IMR-90 (cell line): ENCODE measurements at places on chromosomes 4 and X. TPM values are rescaled to one million over a fixed set of nuclear protein-coding genes. Genes with fewer than 3 reads are reported as not detected.
A peak's percentile ranks its signal among the peaks of the same experiment; 100 is the strongest.

GRCh38 chr4:144732584-144733428 is 86.8 kb downstream of the HHIP start:
- DNase-seq, result peak; percentile 4

DNA sequence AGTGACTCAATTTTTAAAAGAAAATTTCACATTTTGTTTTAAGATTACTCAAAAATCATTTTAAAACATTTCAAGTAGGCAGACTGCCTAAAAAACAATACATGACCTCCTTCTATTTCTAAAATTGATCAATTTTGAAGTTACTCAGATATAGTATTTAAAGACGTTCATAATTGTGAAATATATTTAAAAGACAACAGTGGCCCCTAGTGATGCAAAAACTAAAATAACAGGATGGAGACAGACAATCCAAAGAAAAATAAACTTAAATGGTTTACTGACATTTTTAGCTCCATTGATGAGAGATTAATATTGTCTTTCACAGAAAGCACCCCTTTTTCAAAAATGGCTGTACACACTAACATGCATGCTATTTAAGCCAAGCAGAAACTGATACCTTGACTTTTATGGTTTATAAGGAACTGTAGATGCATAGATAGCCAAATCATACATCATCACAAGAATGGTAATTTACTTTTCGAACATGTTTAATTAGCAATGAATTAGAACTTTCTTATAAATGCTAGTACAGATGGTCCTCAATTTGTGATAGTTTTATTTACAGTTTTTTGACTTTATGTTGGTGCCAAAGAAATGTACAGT is 69.8 kb upstream of the FAT4 start:
- peak; percentile 47 for DNase-seq

GRCh38 chrX:18410038-18410437 is 15.4 kb upstream of the CDKL5 start:
- DNase-seq, result peak; percentile 55

DNA sequence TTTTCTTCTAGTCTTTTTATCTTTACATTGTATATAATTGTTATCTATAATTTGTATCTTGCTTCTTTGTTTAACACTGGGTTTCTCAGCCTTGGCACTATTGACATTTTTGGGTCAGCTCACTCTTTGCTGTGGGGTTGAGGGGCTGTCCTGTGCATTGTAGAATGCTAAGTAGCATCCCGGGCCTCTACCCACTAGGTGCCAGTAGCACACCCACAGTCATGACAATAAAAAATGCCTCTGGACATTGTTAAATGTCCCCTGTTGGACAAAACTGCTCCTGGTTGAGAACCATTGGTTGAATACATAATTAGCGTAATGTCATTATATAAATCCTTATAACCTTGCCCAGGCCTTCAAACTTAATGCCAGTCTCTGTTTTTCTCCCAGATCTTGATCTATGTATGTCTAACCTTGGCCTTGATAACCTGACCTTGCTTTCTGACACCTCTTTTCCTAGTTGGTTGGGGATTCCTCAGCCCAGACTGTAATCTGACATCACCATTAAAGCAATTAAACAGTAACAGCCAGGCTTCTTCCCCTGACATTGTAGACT is 46.1 kb downstream of the DCX start:
- DNase-seq, result no peak

- no peak for DNase-seq
These were observed 1.9 kb downstream of the FAM114A1 start for GRCh38 chr4:38869511-38869910.

DNA sequence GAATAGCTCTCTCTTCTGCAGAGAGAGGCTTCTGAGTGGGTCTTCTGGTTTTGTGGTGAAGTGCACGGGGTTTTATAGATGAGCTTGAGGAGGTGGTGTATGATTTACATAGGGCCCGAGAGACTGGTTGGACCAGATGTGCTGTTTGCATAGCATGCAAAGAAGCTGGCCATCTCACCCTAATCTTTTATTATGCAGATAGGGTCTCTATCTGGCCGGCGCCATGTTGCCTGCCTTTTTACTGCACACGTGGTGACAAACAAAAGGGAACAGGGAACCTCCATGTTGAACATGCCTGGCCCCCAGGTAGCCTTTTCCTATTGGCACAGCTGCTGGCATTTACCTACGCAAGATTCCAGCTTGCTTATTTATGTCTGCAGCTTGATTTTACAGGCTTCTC is 473.3 kb upstream of the FAM47C start:
- no peak for DNase-seq

- DNase-seq, result no peak
These were observed 299.3 kb downstream of the FBXW7 start for GRCh38 chr4:152236519-152237056.

DNA sequence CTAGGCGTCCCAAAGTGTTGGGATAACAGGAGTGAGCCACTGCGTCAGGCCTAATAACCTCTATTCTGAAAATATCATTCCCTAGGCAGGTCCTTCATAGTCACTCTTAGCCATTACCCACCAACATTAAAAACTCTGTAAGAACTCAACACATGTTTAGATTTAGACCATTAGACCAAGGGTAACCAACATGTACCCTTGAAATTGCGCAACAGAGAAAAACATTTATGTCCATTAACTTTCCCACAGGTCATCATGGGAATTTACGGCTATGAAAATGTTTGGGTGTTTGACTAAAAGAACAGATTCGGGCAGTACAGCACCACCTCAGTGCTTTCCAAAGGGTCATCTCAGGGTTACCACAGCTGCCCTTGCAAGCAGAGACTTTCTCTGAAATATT is 7.5 kb downstream of the KLHL13 start:
- no peak for DNase-seq

DNA sequence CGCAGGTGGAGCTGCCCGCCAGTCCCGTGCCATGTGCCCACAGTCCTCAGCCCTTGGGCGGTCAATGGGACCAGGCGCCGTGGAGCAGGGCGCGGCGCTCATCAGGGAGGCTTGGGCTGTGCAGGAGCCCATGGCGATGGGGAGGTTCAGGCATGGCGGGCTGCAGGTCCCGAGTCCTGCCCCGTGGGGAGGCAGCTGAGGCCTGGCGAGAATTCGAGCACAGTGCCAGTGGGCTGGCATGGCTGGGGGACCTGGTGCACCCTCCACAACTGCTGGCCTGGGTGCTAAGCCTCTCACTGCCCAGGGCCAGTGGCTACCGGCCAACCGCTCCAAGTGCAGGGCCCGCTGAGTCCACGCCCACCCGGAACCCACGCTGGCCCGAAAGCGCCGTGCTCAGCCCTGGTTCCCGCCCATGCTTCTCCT is 646.5 kb downstream of the GABRG1 start:
- no peak for DNase-seq

- no peak for DNase-seq
These were observed 53.9 kb downstream of the VGLL1 start for GRCh38 chrX:136585960-136586359.

DNA sequence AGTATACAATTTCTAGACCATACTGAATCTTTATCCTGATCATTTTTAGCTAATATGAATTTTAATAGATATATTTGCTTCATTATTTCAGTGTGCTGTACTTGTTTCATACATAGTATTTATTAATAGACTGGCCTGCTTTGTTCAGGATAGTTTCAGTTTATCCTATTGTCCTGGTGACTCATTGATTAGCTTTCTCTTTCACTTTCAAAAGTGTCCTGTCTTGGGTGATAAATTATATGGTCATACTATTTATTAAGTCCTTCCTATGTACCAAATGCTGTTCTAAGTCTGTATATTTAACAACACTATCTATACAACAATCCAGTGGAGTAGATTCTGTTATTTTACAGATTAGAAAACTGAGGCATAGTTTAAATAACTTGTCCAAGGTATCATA is 153.8 kb upstream of the RAPGEF2 start:
- DNase-seq, result peak; percentile 58

SHOX gene
- not detected in 2 replicates for total RNA-seq

ITIH6 gene
- total RNA-seq, result not detected in 2 replicates

IRS4 gene
- total RNA-seq, result not detected in 2 replicates

HTN1 gene
- not detected in 2 replicates for total RNA-seq

COX7B2 gene
- not detected in 2 replicates for total RNA-seq

F11 gene
- not detected in 2 replicates for total RNA-seq
